ENCODE measurements at places on chromosomes 3 and 15. TPM values are rescaled to one million over a fixed set of nuclear protein-coding genes. Genes with fewer than 3 reads are reported as not detected.
A peak's percentile ranks its signal among the peaks of the same experiment; 100 is the strongest.

RTP3 gene
- not detected for polyA plus RNA-seq

DNA sequence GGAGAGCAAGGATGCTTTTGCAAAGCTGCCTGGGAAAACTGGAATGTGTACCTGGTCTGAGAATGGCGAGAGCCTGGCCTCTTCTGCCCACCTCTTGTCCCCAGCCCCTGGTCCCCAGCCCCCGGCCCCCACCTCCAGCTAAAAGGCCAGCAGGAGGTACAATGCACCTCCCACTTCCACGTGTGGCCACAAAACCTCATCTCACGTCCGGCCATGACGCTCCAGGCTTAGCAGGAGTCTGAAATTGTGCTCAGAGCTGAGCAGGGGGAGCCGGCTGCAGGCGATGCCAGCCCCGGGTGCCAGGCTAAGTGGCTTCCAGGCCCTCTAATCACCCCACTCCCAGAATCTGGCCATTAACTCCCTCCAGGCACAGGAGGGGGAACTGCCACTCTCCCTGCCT is 83.1 kb upstream of the PRR20G start:
- DNase-seq: no peak

GRCh38 chr3:185151101-185151963 is 1.5 kb downstream of the C3orf70 start:
- no peak for DNase-seq

DNA sequence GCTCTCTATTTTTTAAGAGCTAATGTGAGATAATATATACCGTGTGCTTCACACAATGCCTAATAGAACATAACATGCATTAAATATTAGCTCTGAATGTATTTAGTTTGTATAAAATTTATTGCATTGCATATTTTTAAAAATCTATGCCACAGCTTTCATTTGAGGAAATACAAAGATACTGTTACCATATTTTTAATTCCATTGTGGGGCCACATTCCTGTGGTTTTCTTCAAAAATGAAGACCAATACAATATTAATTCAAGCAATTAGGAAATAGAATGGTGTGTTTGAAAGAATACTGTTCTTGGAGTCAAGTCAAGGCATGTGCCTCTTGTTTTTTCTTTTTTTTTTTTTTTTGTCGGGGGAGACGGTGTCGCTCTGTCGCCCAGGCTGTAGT is 95.4 kb upstream of the CADPS start:
- no peak for DNase-seq

DNA sequence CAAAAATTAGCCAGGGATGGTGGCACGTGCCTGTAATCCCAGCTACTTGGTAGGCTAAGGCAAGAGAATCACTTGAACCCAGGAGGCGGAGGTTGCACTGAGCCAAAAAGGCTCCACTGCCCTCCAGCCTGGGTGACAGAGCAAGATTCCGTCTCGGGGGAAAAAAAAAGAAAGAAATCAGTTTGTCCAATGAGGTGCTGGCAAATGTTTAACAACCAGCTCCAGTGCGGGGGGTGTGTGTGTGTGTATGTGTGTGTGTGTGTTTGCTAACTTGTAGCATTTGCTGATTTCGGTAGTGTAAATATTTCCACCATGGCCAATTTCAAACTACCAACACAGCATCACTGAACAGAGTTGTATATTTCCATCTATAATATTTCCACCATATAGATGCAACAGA is 23.8 kb upstream of the IDH2 start:
- no peak for DNase-seq

DNA sequence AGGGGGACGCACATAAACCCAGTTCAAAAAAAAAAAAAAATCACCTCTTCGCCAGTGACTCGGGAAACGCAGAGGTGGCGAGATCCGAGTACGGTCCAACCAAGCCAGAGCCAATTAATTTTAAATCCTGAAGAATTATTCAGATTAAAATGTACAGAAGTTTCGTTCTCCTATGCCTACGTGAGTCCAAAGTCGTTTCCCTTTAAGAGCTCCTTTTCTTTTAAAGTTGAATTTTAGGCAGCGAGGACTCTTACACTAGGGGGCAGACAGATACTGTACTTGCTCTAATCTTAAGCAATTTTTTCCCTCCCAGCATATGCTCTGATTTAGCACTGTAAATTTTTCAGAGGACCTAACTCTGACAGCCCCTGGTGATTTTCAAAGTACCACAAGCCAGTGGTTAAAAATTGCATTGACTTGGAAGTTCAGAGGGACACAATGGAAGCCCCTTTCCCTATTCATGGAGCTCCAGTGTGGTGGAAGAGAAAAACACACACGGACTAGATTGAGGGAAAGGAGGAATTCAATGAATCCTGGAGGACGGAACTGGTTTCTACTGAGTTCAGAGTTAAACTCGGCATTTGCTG is 3.3 kb upstream of the NR2F2 start:
- DNase-seq: peak; percentile 84

Data from right lung (tissue), 10 donors.